Cardiac muscle cell (in vitro differentiated cells and primary cell): ENCODE measurements at places on chromosomes 7 and 10. TPM values are rescaled to one million over a fixed set of nuclear protein-coding genes. Genes with fewer than 3 reads are reported as not detected.

The TSC22D4 gene
- 91.9 and 138 TPM in 2 replicates for polyA plus RNA-seq

The AZGP1 gene
- not detected in 2 replicates for polyA plus RNA-seq

The GRM3 gene
- polyA plus RNA-seq = 0.75 and 0.78 TPM in 2 replicates

The CFAP69 gene
- 2.5 and 3.9 TPM in 2 replicates for polyA plus RNA-seq

The ITGB8 gene
- 0.34 and 0.47 TPM in 2 replicates for polyA plus RNA-seq

The CPXM2 gene
- 0.84 and 1.3 TPM in 2 replicates for polyA plus RNA-seq

The OR13A1 gene
- polyA plus RNA-seq = 0.38 TPM in 1 of 2 replicates, not detected in the other

The ITIH5 gene
- 0.11 TPM in 1 of 2 replicates, not detected in the other for polyA plus RNA-seq

The CCNJ gene
- 17.9 and 19.2 TPM in 2 replicates for polyA plus RNA-seq

The CALML3 gene
- not detected in 2 replicates for polyA plus RNA-seq

The CNTNAP2 gene
- polyA plus RNA-seq = 4.3 and 5.1 TPM in 2 replicates

The VIPR2 gene
- polyA plus RNA-seq = 1.2 and 2.4 TPM in 2 replicates

The HABP2 gene
- 0.06 TPM in 1 of 2 replicates, not detected in the other for polyA plus RNA-seq

The TUBGCP2 gene
- polyA plus RNA-seq = 52.3 and 62.4 TPM in 2 replicates

The PRXL2A gene
- polyA plus RNA-seq = 132 and 144 TPM in 2 replicates

The MSMB gene
- polyA plus RNA-seq = not detected in 2 replicates

The ZDHHC4 gene
- 108 and 110 TPM in 2 replicates for polyA plus RNA-seq

The BTBD16 gene
- polyA plus RNA-seq = 0.16 TPM in 1 of 2 replicates, not detected in the other

The NUB1 gene
- polyA plus RNA-seq = 30.6 and 37.9 TPM in 2 replicates

The TM9SF3 gene
- 62.8 and 73.9 TPM in 2 replicates for polyA plus RNA-seq

The PVRIG gene
- 0.67 and 2.3 TPM in 2 replicates for polyA plus RNA-seq

The SPDYE2 gene
- 8.5 and 12.5 TPM in 2 replicates for polyA plus RNA-seq
